ENCODE measurements at places on chromosomes 12 and 14. TPM values are rescaled to one million over a fixed set of nuclear protein-coding genes. Genes with fewer than 3 reads are reported as not detected.

DNA sequence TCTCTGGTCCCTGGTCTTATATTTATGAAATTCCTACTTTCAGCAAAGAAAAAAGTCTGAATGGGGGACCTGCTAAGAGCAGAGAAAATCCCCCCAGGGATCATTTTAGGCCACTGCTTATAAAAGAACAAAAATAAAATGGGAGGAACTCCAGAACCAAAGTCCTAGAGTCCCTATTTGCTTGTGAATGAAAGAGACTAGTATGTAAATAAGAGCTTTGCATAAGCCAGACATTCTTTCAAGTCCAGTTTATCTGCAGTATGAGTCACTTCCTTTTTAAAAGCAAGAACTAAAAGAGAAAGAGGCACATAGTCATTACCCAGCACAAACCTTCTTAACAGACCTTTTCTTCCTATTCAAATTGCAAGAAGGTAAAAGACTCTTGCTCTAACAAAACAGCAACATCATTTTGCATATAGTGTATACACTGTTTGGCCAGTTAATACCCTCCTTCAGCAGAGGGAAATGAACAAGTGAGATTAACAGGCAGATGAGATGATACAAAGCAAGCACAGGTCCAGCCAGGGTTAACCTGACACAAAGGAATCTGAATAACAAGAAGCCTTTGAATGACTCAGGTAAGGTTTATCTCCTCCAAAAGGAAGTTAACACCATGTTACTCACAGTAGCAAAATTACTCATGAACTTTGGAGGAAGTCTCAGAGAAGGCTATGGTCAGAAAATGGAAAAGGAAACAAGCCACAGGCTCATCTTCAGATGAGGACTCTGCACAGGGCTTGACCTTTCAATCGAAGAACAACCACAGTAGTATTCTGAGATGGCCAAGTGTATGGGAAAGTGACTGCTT, 87.3 kb downstream of the PHLDA1 start:
- no peak overlapping the region for H3K4me3 ChIP-seq
- DNase-seq, result no peak
- no peak overlapping the region for H3K27ac ChIP-seq
- H3K4me1 ChIP-seq, result peaks cover 14% of the 10 kb centered on the region
- no peaks in the 10 kb centered on the region for H3K36me3 ChIP-seq

GRCh38 chr12:69653703-69654102, 43.0 kb upstream of the LRRC10 start:
- H3K36me3 ChIP-seq, result no peaks in the 10 kb centered on the region
- no peaks in the 10 kb centered on the region for H3K4me1 ChIP-seq
- no peaks in the 10 kb centered on the region for H3K27me3 ChIP-seq
- no peak overlapping the region for H3K4me3 ChIP-seq

KCNMB4 gene
- 2.5 TPM for polyA plus RNA-seq

GRCh38 chr12:117685110-117685926, 283.5 kb downstream of the KSR2 start:
- H3K27ac ChIP-seq, result no peak overlapping the region
- DNase-seq, result no peak
- no peaks in the 10 kb centered on the region for H3K4me1 ChIP-seq

DNA sequence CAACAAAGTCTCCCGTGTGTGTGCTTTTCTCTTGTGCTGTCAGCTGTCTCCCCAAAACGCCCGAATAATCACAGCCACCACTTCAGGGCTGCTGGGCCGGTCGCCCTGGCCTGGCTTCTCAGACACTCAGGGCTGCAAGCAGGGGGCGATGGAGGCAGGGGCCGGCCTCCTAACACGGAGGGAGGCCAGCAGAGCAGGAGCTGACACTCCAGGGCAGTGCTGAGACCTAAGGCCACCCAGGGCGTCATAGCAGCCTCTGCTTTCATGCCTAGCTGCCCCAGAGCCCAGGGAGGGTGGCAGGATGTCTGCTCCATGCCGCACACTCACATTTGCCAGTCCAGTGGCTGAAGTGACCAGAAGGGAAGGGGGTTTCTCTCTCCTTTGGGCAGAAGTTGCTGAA, 25.6 kb downstream of the STX2 start:
- no peak overlapping the region for H3K27ac ChIP-seq
- H3K4me1 ChIP-seq, result peaks cover 2% of the 10 kb centered on the region
- no peak for DNase-seq
- H3K27me3 ChIP-seq, result no peaks in the 10 kb centered on the region

TEX52 gene
- polyA plus RNA-seq, result not detected

Data from heart right ventricle (tissue), 16 donors.